Kidney glomerular epithelial cell (primary cell): ENCODE measurements at places on chromosomes 7 and 10.

- DNase-seq: no peak
Measured at GRCh38 chr10:20005638-20006037, 189.4 kb downstream of the PLXDC2 start.

- DNase-seq: no peak
Measured at GRCh38 chr7:155992974-155993373, 180.7 kb upstream of the SHH start.

DNA sequence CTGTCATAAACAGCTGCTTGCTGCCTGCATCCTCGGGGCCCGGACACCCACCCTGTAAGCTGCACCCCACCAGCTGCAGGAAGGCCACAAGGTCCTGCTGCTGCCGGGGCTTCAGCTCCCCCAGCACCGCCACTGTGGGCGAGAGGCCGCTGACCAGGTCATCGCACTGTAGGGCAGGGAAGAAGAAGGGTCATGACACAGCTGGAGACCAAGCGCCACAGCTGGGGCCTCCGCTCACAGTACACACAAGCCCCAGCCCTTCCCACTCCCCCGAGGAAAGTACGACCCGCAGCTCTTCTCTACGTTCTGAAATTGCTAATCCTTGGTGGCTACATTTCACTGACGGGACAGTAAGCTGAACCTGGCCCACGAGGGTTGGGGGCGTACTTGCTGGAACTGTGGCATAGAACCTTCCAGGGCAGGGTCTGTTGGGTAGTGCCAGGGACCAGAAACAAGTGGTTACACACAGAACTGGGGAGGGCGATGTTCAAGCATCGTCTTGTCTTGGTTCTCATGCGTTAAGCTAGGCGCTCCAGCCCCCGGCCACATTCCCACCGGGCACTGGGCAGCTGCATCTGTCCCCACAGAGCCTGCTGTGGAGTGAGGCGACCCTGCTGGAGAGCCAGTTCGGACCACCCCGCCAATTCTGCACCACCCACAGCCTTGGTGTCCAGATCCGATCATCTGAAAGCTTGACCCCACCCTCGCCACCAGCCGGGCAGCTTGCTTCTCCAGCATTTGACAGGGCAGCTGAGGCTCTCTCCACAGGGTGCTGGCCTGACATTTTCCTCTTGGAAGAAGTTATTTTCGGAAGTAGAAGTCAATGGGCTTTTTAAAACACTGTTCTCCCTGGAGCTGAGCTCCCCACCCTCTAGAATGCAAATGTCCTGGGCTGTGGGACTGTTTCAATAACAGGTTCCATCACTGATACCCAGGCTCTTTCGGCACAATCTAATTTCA lies 50.8 kb downstream of the GSDME start:
- no peak for DNase-seq

DNA sequence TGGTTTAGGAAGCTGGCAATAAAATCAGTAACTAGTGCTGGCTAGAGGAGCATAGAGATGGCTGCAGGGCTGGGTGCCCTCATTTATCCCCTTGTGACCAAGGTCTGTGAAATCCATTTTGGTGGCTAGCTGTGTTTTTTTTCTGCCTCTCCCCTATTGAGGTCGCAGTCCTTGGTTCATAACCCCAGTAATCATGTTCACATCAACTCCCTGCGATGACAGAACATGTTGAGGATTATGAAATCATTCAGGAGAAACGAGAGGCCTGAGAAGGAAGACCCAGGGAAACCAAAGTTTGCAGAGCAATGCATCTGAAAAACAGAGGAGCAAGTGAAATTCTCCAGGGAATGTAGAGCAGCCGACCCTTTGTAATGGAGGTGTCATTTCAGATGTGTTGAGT lies 126.9 kb downstream of the TACC2 start:
- no peak for DNase-seq

DNA sequence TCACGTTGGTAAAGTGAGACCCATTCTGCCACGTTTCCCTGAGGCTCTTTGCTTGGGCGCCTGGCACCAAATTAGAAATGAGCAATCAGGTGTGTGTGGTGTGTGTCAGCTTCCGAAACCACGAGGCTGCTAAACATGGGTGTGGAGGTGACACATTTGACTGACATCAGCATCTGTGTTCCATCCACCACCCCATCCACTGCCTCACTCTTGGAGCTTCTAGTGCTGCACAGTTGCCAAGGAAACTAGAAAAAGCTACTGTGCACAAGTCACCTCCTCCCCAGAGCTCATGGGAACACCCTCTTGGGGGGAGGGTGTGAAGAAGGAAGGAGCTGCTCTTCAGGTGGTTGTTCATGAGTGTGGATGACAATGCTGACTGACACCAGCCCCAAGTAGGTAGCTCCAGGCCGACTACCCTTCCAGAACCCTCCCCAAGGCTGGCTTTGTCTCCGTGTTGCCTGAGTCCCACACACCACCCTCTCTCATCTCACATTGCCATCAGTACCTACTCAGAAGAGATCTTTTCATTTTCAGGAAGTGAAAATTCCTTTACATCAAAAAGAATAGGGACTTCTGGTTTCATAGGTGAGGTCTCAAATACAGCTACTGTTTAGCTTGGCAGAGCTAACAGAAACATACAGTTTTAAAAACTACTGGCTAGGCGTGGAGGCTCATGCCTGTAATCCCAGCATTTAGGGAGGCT lies 152.2 kb downstream of the TMEM178B start:
- no peak for DNase-seq

DNA sequence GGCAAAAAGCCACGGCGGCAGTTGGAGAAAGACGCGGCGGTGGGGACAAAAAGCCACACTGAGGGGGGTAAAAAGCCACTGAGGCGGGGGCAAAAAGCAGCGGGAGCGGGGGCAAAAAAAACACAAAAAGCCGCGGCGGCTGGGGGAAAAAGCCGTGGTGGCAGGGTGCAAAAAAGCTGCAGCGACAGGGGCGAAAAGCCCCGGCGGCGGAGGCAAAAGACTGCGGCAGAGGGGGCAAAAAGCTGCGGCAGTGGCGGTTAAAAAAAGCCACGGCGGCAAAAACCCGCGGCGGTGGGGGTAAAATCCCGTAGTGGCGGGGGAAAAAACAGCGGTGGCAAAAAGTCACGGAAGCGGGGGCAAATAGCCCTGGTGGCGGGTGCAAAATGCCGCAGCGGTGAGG lies 527.3 kb downstream of the ZNF33B start:
- no peak for DNase-seq

DNA sequence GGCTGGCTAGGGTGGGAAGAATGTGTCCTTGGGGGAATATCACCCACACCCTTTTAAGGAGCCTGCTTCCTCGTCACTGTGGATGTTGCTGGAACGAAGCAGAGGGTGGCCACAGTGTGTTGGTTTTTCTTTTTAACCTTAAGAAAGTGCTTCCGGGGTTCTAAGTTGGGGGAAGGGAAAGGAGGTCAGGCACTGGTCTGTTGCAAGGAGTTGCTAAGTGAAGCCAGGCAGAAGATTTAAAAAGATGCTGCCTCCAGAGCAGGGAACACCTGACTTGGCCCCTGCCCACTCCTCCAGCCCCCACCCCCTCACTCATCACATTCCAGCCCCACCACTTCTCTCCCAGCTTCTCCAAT lies 213.1 kb downstream of the EMX2 start:
- DNase-seq: no peak

GRCh38 chr10:18350340-18350739 lies 210.1 kb downstream of the CACNB2 start:
- DNase-seq: no peak

GRCh38 chr7:22219036-22219435 lies 137.9 kb downstream of the RAPGEF5 start:
- no peak for DNase-seq

DNA sequence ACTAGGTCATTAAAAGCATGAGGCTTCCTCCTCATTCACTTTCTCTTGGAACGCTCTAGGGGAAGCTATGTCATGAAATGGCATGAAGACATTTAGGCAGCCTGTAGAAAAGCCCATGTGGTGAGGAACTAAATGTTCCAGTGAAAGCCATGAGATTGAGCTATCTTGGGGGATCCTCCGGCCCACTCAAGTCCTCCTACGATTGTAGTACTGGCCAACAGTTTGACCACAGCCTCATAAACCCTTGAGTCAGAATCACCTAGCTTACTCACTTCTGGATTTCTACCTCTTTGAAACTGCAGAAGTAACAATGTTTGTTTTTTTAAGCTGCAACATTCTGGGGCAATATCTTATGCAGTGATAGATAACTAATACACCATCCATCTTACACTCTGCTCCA lies 605.1 kb downstream of the SORCS1 start:
- no peak for DNase-seq

- DNase-seq: no peak
Measured at GRCh38 chr10:129771991-129772431, 192.1 kb downstream of the EBF3 start.

GRCh38 chr10:125156196-125156595 lies 4.2 kb downstream of the CTBP2 start:
- DNase-seq: peak; percentile 22

GRCh38 chr7:79176859-79177477 lies 276.5 kb downstream of the MAGI2 start:
- peak; percentile 59 for DNase-seq

DNA sequence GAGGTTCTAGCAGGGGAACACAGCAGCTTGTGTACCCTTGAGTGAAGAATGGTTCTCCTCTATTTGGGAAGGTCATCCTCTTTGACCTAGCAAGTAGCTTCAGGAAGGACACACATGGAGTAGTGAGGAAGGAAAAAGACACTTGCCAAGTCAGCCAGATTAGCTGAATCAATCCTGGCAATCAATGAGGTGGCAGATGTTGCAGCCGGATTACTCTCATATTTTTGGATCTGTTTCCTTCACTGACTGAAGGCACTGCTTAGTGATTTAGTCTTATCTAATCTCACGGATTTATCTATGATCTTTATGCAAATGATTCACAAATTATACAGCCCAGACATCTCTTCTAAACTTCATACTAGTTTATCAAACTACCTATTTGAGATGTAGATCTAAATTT lies 218.8 kb downstream of the GPR158 start:
- DNase-seq: no peak

- no peak for DNase-seq
Measured at GRCh38 chr7:140005341-140005740, 57.4 kb downstream of the PARP12 start.

DNA sequence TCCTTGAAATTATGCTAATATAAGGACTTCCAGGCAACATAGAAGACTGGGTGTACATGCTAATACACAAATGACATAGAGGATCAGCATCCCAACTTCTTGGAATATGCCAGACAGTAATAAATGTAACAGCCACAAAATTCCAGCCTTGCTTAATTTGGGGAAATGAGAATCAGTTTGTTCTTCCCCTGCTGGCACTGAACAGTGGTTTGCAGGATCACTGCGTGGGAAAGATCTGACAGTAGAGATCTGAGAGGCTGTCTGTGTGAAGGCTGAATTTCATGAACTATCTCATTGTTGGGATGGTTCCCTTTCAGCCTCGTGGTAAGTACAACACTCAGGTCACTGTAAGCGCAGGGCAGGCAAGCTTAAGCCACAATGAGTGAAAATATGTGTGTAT lies 1078.0 kb downstream of the LRMDA start:
- no peak for DNase-seq

DNA sequence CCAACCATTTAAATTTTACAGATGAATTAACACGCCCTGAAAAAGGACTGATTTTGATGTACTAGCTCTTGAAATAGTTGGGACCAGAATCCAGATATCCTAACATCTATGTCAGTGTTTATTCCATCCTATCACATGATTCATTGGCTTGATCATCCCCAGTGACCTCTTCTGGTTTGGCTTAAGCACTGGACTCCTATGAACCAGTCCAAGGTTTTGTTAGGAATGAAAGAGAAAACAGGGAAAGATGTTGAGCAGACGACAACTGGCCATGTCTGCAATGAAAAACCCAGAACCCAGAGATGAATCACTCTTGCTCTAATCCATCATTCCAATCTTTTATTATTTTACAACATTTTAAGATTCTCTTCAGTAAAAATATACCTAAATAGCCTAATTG lies 1080.9 kb downstream of the SORCS1 start:
- DNase-seq: no peak
